IPS DF 19.7 (cell line): ENCODE measurements at places on chromosomes 16 and 17.

GRCh38 chr17:57040571-57040970, 44.5 kb upstream of the AKAP1 start:
- DNase-seq = no peak

DNA sequence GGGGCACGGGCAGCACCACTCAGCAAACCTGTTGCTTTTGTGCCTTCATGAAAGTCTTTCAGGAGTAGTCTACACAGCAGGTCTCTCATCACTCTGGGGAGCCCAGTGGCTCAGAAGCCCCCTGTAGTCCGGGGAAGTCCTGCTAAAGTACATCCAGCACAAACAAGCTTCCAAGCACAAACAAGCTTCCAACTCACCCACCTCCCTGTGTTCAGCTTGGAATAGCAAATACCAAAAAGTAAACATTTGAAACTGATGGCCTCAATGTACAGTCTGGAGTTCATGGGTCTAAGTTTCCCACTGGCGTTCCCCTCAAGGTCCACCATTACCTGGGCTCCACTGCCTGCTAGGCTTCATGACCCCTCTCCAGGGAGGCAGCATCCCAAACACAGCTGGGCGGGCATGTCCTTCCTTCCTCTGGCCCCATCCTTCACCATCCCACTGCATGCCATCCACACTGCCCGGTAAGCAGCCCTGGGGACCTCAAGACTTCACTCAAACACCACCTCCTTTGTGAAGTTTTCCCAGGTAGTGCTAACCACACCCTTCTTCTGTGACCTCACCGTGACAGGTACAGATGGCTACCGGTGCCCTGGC, 62.8 kb upstream of the SIAH1 start:
- no peak for DNase-seq

- no peak for DNase-seq
Observed at GRCh38 chr17:38469875-38470274, 41.6 kb downstream of the ARHGAP23 start.

DNA sequence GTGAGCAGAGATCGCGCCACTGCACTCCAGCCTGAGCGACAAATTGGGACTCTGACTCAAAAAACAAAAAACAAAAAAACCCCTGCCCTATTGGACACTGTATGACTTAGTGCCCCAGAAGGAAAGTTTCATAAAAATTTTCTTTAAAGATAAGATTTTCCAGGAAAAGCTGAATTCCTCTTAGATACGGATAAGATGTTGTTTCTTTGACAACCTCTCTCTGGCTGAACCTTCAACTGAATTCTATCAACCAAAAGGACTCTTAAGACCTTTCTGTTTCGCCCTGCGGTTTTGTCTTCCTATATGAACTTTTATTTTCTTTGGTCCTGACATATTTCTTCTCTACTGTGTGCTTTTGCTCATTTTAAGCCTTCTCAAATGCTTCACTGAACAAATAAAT, 35.8 kb downstream of the CPPED1 start:
- no peak for DNase-seq

- DNase-seq = no peak
Observed at GRCh38 chr16:67489401-67490083, 6.2 kb upstream of the AGRP start.

GRCh38 chr17:39928858-39929645, 1.5 kb downstream of the LRRC3C start:
- no peak for DNase-seq

- DNase-seq = no peak
Observed at GRCh38 chr17:61279476-61280145, 120.0 kb upstream of the TBX2 start.

DNA sequence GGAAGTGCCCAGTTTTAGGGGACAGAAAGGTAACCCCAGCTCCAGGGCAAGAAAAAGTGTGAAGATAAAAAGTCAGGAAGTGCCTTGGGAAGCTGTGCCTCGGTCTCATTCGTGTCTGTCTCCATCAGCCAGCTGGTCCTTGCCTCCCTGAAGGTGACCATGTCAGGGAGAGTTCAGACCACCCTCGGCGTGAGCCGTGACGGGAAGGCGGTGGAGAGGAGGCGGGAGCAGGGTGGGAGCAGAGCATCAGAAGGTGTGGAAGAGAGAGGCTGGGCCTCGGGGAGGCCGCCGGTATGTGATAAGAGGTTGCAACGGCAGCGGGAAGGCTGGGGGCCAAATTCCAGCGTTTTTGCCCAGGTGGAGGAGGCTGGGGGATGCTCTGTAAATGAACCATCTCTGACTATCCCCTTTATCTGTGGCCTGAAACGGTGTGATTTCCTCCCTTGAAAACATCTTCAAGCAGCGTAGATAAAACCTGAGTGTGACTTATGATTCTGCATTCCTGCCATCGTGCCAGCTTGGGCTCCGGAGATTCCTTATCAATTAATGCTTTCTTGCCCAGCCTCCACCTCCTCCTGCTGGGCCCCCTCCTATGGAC, 251.8 kb downstream of the IRF8 start:
- DNase-seq = no peak

DNA sequence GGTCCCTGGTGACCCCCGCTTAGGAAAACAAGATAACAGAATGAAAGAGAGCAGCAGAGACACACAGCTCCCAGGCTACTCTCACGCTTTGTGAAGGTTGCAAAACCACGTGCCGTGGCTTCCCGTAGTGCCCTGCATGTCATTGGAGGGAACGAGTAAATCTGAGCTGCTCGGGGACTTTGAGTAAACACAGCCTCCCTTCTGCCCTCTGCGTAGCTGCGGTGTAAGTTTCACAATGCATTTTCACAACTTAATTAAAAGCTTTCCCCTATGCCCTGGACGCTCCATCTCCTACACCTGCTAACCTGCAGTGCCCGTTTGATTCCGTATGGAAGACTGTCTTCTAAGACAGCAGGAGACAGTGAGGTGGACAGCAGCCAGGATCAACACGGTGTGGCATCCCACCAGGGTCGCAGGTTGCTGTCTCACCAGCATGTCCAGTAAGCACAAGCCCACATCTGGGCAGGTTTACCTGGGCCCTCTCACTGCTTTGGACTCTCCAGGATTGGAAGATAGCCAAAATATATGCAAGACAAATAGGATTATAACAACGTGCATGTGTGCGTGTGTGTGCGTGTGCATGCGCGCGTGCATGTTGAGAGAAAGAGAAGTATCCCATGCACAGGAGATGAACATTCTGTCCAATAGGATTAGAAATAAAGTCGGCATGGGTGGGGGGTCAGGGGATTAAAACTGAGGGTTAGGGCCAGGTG, 116.4 kb upstream of the RCVRN start:
- DNase-seq = no peak

- DNase-seq = no peak
Observed at GRCh38 chr16:79928142-79928873, 327.8 kb upstream of the MAF start.
